ENCODE measurements at places on chromosomes 7 and 10.

DNA sequence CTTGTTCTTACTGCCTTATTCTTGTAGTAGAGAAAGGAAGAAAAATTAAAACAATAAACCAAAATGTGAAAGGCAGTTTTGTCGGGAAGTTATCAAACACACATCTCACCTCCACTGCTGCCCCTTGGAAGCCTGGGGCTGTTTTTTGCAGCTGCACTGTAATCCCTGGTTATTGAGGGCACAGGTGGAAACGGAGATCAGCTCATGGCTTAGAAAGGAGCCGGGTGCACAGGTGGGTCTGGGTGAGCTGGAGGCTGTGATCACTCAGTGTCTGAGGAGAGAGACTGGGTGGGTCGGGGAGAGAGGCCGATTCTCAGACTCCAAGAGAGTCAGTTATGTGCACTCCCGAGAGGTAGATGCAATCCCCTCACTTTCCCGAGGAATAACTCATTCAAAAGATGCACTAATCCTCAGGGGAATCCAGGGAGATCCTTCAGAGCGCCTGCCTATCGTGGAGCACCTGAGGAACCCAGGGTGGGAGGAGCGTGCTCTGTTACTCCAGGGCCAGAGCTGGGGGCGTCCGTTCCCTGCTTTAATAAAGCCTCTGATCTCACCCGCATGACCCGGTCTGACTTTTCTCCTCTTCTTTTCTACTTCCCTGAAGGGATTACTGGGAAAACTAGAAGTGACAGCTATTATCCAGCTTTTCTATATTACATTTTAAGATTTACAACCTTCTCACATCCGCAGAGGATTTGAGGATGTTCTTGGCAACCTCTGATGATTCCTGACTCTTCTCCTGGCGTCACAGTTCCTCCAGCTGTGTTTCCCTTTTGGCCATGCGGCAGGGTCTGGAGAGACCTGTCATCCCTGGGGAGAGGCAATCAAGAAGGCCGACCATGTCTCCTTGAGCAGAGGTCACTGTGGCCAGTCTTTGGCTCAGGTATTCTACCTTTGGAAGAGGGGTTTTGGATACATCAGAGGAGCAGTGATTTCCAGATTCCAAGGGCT, 82.1 kb downstream of the CAMK1D start:
- no peak for DNase-seq

- no peak for DNase-seq
Measured at GRCh38 chr7:115505136-115505535, 525.4 kb downstream of the TFEC start.

- no peak for DNase-seq
Measured at GRCh38 chr10:29302499-29302898, 13.6 kb downstream of the LYZL1 start.

DNA sequence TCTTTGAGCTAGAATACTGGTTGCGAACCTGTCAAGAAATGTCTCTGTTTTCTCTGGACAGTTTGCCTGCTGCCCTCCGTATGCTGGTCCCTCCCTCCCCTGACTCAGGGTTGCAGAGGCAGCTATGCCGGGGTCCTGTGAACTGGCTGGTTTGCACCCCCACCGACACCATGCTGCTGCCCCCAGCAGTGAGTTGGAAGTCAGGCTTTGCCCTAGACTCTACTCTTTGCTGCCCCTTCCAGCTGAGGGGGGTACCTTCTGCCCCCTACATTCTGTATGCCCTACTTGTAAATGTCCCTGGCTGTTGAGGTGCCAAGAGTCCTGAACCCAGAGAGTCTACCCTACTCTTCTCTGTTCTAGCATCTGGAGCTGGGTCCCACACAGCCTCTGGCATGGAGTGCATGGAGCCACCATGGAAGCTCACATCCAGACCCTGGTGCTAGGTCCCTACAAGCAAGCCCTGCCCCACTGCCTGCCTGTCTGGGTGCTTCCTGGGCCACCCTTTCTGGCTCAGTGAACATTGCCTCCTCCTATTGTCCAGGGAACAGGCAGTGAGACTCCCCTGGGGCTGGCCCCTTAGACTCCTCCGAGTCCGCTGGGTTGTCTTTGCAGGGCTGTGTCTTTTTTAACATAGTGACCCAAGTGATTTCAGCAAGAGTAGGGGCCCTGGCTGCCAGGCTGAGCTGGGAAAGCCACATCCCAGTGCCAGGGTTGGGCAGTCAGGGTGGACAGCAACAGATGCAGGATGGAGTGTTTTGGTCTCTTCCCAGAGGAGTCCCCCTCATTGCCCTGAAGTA, 138.9 kb downstream of the ADCY1 start:
- no peak for DNase-seq

DNA sequence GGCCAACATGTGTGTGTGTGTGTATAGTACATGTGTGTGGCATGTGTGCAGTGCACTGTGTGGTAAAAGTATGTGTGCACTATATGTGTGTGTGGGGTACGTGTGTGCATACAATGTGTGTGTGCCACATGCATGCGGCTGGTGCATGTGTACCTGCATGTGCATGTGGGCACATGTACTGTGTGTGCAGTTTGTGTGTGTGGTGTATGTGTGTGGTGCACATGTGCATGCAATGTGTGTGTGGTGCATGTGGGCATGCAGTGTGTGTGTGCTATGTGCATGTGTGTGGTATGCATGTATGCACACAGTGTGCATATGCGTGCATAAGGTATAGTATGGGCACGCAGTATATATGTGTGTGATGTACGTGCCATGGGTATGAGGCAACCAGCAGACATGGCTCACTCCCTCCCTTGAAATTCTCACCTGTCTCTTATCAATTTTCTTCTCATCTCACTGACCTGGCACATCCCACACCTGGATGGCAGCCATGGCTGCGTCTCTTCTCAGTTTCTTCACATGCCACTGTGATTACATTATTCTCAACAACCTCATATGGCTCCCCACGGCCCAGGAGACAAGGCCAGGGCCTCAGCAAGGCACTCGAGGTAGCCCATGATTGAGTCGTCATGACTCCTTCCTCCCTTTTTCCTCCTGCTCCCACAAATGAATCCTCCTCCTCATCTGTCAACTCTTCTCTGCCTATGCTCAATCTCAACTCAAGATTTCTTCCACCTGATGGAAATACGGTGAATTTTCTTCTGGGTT, 57.0 kb downstream of the NUDCD3 start:
- no peak for DNase-seq

GRCh38 chr10:43876976-43877375, 228.3 kb upstream of the ZNF32 start:
- no peak for DNase-seq

GRCh38 chr7:21893401-21893800, 52.3 kb downstream of the CDCA7L start:
- no peak for DNase-seq

DNA sequence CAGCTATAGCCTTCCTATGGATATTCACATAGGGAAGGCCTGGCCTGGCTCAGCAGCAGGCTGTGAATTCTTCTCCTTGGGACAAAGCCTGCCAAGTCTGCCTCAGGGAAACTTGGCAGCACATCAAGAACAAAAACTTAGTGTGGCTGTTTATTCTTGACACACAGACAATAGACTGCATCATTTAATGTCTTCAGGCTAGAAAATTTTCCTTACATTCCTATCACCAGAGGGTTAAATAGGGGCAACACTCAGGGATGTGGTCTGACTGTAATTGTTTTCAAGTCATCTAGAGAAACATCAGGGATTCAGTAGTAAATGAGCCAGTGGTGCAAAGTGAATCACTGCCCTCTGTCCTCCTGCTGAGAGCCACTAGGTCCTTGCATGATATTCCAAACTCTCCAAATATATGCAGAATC, 137.3 kb downstream of the SEMA3C start:
- DNase-seq, result no peak

DNA sequence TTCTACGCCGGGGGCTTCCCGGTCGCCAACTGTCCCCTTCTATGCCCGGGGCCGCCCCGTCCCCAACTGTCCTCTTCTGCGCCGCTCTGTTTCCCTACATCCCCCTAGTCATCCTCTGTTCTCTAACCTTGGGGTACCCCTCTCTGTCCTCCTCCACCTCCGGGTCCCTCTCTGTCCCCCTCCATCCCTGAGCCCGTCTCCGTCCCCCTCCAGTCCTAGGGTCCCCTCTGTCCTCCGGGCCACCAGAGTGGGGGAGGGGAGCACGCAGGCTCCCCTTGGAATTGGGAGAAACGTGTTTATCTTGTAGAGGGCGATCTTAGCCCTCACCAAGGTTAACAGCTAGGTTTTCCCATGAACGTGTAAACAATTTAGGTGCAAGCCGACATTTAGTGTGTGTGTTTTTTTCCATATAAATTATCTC, 852 bp upstream of the KLF6 start:
- no peak for DNase-seq

DNA sequence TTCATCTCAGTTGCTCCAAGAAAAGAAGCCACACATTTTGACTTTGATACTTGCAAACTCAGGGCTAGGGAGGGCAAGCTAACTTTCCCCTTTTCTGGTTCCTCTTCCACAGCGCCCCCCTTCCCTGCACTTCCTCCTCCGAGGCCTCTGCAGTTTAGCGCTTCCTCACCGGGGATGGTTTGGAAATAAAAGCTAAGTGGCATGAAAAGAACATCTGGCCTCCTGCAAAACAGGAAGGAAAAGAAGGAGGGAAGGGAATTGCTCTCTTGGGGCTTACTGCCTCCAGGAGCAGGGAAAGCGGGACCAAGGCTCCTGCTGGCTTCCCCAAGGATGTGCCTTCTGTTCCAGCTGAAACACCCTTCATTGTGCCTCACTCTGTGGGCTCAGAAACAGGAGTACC, 42.3 kb downstream of the PRKCQ start:
- no peak for DNase-seq

- no peak for DNase-seq
Measured at GRCh38 chr10:71442859-71443570, 46.3 kb downstream of the CDH23 start.

DNA sequence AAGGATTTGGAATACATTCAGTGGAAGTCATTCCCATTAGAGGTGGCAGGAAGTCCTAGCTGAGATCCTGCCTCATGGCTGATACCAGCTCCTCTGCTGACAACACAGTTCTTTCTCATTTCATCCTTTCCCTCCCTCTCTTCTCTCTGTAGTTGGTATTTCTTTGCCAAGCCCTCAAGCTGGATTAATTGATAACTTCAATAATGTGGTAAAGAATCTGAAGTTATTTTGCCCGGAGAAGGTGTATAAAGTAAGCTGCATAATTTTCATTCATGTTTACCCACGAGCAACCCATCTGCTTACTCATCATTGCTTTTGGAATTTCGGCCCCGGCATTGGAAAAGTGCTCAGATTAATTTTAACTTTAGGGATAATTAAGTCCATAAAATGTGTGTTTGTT, 85.2 kb upstream of the PLPP4 start:
- no peak for DNase-seq

DNA sequence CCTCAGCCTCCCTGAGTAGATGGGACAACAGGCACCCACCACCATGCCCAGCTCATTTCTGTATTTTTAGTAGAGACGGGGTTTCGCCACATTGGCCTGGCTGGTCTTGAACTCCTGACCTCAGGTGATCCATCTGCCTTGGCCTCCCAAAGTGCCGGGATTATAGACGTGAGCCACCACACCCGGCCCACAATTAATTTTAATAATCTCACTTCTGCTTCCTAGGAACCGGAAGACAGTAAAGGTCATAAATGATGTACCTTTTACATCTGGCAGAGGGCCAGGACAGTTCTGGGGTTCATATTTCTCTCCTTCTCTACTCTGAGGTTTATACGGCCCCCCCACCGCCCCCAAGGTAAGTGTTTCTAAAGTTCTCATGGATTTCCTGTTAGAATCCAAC, 31.2 kb upstream of the AOAH start:
- no peak for DNase-seq

DNA sequence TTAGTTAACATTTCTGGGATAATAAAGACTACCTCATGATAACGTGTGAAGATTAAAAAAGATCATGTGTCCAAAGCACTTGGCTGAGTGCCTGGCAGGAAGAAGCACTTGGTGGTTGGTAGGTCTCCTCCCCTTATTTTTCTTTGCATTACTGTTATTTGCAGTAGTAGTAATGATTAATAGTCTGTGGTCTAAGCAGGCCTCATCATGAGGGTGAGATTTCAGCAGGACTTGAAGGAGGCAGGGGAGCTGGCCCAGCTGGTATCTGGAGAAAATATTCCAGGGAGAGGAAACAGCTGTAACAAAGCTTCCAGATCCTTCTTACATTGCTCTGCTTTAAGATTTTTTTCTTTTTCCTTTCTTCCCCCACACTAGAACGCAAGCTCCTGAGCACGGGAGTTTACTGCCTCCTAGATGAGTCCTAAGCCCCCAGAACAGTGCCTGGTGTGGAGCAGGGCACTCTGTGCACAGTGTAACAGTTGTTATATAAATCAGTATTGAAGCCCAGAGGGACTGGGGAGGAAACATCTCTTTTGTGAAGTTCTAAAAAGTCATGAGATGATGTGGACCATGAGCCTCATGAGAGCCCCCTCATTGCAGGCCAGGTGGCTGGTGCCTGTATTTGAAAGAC, 31.1 kb upstream of the RHEB start:
- DNase-seq, result no peak

DNA sequence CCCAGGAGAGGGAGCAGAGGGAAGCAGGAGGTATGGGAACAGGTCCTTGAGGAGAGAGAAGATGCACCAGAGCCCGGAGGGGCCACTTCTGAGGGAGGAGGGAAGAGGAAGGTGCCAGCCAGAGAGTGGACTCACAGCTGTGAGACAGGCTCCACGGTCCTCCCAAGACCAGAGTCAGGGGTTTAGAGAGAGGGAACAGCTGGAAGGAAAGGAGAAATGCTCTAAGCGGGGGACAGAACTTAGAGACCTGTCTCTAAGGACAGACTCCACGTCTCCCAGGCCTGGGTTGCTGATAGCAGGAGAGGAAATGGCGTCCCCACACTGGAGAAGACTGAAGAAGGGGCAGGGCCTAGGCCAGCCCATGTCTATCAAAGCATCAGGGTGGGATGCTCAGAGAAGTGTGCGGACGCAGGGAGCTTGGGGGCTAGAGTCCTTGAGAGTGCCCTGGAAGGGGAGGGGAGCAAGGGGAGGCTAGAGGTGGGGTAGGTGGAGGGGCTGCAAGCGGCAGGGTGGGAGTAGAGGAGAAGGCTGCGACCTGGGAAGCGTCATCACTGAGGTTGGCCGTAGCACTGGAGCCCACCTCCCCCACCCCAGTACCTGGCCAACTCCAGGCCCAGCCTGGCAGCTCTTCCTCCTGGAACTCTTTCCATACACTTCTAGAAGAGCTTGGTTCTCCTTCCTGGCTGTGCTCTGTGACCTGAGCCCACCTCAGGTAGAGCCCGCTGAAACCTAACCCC, 25.6 kb upstream of the GRID1 start:
- no peak for DNase-seq

GRCh38 chr7:5477723-5478531, 54.3 kb upstream of the TNRC18 start:
- DNase-seq, result no peak

DNA sequence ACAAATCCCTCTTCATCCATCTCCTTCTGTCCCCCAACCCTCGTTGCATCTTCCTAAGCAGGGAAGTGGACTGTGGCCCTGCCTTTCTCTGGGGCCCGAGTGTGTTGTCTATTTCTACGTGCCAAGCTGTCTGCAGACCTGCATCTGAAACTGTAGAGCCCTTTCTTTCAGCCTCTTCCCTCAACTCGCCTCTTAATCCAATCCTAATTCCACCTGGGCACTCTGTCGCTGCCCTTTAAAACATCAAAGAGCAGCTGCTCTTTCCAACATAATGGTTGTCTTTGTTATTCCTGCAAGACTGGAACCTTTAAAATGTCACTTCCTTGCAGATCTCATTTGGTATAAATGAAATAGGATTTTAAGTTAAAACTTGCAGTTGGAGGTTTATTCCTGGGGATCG, 21.5 kb upstream of the ADAM12 start:
- DNase-seq, result no peak
